ENCODE measurements at places on chromosomes 2 and 18. TPM values are rescaled to one million over a fixed set of nuclear protein-coding genes. Genes with fewer than 3 reads are reported as not detected.

DNA sequence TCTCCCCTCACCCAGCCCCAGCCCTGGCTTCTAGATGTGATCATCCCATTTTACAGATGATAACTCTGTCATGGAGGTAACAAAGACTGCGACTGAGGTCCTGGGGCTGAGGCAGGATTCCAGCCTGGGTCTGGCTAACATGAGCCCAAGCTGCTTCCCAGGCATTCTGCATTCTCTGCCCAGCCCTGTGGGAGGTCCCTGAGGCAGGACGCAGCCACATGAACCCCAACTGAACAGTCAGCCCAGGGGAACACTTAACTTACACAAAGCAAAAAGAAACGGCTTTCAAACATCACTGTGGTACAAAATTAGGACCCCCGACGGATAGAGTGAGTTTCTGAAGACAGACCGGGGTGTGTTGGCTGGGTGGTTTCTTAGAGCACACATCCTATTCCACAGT, 135.3 kb downstream of the ACKR3 start:
- no peaks in the 10 kb centered on the region for H3K4me1 ChIP-seq
- H3K4me3 ChIP-seq: no peak overlapping the region
- H3K36me3 ChIP-seq: no peaks in the 10 kb centered on the region
- no peak overlapping the region for H3K27ac ChIP-seq
- DNase-seq: no peak

DNA sequence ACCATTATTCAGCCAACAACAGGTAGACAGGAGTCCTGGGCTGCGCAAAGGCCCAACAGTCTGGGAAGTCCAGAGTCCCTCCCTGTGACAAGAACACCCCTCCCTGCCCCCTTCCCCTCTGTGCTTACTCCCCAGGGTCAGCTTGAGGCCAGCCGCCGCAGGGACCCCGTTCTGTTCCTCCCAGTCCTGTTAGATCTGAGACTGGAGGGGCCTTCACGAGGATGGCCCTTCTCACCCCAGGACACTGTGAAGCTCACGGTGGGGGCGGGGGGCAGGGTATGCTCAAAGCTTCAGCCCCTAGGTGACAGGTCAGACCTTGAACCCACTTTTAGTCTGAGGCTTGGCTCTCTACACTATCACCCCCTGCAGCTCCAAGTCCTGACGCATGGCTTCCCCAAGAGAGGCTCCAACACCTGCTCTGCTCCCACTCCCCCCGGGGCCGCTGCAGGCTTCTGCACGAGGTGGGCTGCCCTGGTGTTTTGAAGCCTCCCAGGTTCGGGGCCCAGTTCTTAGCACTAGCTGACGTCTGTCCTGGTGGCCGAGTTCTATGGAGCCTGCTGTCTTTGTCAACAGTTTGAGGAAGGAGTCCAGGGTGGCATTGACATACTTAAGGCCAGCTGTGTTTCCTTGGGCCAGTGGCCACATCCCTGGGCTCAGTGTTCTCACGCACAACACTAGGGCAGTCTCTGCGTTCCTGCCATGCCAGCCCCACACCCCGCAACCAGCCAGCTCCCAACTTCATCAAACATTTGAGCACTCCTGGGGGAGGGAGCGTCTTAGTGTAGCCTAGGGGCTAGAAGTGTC, 37.2 kb upstream of the HPCAL1 start:
- no peak overlapping the region for H3K4me3 ChIP-seq
- no peak for DNase-seq
- H3K27me3 ChIP-seq: no peaks in the 10 kb centered on the region
- H3K4me1 ChIP-seq: peaks cover 4% of the 10 kb centered on the region
- no peak overlapping the region for H3K27ac ChIP-seq
- H3K36me3 ChIP-seq: no peaks in the 10 kb centered on the region

- no peaks in the 10 kb centered on the region for H3K36me3 ChIP-seq
- H3K27ac ChIP-seq: no peak overlapping the region
- no peaks in the 10 kb centered on the region for H3K4me1 ChIP-seq
- H3K4me3 ChIP-seq: no peak overlapping the region
Observed at GRCh38 chr2:126837966-126838715, 60.5 kb upstream of the TEX51 start.

GRCh38 chr18:72128649-72129048, 415.5 kb downstream of the CBLN2 start:
- no peak overlapping the region for H3K27ac ChIP-seq

DNA sequence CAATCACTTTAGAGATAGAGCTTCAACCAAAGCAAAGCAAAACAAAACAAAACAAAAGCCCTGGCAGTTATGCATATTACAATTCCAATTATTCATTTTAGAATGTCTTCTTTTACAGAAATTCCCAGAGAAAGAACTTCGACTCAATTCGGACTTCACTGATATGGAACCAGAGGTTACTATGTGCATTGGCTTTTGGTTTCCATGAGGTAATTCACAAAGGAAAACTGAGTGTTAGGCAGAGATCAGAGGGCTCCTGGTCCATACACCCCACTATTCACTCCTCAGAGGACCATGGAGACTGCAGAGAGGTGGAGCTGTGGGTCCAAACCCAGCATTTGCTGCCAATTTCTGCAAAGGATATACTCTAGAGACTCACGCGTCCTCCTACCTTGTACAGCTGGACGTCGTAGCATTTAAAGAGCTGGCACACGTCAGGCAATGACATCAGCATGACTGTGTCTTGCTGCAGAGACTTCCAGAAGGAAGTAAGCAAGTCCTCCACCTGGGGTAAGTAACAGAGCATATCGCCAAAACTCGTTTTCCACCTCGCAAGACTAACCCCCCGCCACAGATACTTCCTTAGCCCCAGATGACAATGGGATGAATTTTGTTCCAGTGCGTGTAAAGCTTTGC, 31.3 kb upstream of the CREG2 start:
- DNase-seq: no peak
- no peak overlapping the region for H3K27ac ChIP-seq
- no peaks in the 10 kb centered on the region for H3K27me3 ChIP-seq
- no peaks in the 10 kb centered on the region for H3K36me3 ChIP-seq
- no peak overlapping the region for H3K4me3 ChIP-seq

DNA sequence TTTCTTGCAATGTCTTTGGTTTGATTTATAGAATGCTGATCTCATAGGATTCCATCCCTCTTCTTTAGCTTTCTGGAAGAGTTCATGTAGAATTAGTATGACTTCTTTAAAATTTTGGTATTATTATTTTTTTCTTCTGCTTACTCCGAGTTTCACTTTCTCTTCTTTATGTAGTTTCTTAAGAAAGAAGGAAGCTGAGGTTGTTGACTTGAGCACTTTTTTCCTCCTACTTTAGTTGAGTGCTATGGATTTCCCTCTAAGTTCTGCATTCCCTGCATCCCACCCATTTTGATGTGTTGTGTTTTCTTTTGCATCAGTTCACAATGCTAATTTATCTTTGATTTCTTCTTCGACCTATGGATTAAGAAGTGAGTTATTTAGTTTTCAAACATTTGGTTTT, 78.9 kb upstream of the SPRED2 start:
- no peak overlapping the region for H3K4me3 ChIP-seq
- H3K4me1 ChIP-seq: no peaks in the 10 kb centered on the region
- no peak overlapping the region for H3K27ac ChIP-seq
- DNase-seq: no peak

- H3K36me3 ChIP-seq: no peaks in the 10 kb centered on the region
- H3K4me3 ChIP-seq: no peak overlapping the region
- no peak for DNase-seq
- no peaks in the 10 kb centered on the region for H3K27me3 ChIP-seq
Observed at GRCh38 chr2:149799013-149799705, 211.6 kb upstream of the MMADHC start.

- H3K36me3 ChIP-seq: no peaks in the 10 kb centered on the region
- no peak overlapping the region for H3K4me3 ChIP-seq
- DNase-seq: no peak
- peaks cover 26% of the 10 kb centered on the region for H3K4me1 ChIP-seq
- H3K27ac ChIP-seq: no peak overlapping the region
Observed at GRCh38 chr2:203897544-203897943, 30.0 kb downstream of the CTLA4 start.

DNA sequence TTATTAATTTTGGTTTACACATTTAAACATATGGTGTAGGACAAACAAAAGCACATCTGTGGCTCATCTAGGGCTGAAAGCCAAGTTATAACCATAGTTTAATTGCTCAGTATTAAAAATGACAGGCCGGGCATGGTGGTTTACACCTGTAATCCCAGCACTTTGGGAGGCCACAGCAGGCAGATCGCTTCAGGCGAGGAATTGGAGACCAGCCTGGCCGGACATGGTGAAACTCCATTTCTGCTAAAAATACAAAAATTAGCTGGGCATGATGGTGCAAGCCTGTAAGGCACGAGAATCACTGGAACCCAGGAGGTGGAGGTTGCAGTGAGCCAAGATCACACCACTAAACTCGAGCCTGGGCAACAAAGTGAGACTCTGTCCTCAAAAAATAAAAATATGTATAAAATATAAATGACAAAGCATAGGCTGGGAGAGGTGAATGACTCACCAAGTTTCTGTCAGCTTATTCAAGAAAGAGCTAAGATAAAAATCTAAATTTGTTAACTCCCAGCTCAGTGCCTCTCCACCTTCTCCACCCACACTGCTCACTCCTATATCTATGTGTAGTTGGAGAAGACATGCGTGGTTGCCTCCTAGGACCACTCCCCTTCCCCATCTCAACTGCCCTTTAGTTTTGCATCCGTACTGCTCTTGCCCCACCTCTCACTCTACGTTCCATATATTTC, 79.2 kb upstream of the PID1 start:
- no peak overlapping the region for H3K27ac ChIP-seq
- H3K4me3 ChIP-seq: no peak overlapping the region

DNA sequence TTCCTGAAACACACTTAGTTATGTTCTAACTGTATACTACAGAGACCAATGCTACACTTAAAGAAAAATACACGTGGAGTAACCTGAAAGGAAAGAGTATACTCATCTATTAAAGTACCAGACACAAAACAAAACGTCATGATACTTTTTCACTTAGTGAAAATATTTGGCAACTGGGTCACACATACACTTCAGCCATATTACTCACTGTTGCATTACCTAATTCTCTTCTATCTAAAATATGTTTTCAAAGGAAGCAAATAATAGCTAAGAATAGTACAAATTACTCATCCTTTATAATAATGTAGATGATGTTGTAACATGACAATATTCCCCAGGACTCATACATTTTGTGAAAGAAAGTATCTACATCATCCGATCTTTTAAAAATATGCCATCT, 76.5 kb upstream of the EPB41L3 start:
- no peaks in the 10 kb centered on the region for H3K4me1 ChIP-seq
- H3K27me3 ChIP-seq: no peaks in the 10 kb centered on the region
- no peaks in the 10 kb centered on the region for H3K36me3 ChIP-seq
- H3K27ac ChIP-seq: no peak overlapping the region
- H3K4me3 ChIP-seq: no peak overlapping the region
- DNase-seq: no peak

- peaks cover 2% of the 10 kb centered on the region for H3K4me1 ChIP-seq
- DNase-seq: no peak
Observed at GRCh38 chr2:45134014-45134413, 124.8 kb upstream of the SIX2 start.

GRCh38 chr18:40926679-40927078, 1028.4 kb upstream of the PIK3C3 start:
- no peak overlapping the region for H3K4me3 ChIP-seq
- H3K4me1 ChIP-seq: no peaks in the 10 kb centered on the region
- H3K27me3 ChIP-seq: no peaks in the 10 kb centered on the region
- no peaks in the 10 kb centered on the region for H3K36me3 ChIP-seq
- no peak overlapping the region for H3K27ac ChIP-seq

GRCh38 chr18:51651761-51652160, 454.3 kb upstream of the MEX3C start:
- no peaks in the 10 kb centered on the region for H3K4me1 ChIP-seq
- no peak overlapping the region for H3K4me3 ChIP-seq
- no peaks in the 10 kb centered on the region for H3K36me3 ChIP-seq
- no peak overlapping the region for H3K27ac ChIP-seq

Gene LINC00305
- total RNA-seq: not detected

Gene ACTG2
- total RNA-seq: 4,198 TPM

Gene ADRA2B
- 2.1 TPM for total RNA-seq

Gene XIRP2
- not detected for total RNA-seq

Gene SELENOI
- total RNA-seq: 7.8 TPM

Gene SERPINB3
- not detected for total RNA-seq

Gene TFCP2L1
- 0.50 TPM for total RNA-seq

Gene RAB6D
- 0.13 TPM for total RNA-seq

Gene NEMP2
- 5.7 TPM for total RNA-seq

Gene PIEZO2
- total RNA-seq: 2.4 TPM

Gene KIAA2012
- not detected for total RNA-seq

Measured in esophagus muscularis mucosa (tissue), 4 donors.